ENCODE measurements at places on chromosomes 11 and 22.
A peak's percentile ranks its signal among the peaks of the same experiment; 100 is the strongest.

GRCh38 chr11:118886681-118887111 is 3.0 kb downstream of the CXCR5 start:
- no peak for DNase-seq

DNA sequence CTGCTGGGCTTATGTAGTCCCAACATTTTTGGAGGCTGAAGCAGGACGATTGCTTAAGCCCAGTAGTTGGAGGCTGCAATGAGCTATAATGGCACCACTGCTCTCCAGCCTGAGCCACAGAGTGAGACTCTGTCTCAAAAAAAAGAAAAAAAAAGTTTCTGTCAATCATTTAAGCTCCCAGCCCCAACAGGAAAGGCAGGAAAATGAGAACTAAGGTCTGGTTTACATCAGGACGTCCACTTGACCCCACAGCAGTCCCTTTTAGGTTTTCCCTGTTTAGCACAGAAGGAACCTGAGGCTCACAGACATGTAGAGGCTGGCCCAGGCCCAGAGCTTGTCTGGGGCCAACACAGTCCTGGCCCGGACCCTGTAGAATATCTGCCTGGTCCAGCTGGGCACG is 9.2 kb upstream of the TTLL1 start:
- no peak for DNase-seq

DNA sequence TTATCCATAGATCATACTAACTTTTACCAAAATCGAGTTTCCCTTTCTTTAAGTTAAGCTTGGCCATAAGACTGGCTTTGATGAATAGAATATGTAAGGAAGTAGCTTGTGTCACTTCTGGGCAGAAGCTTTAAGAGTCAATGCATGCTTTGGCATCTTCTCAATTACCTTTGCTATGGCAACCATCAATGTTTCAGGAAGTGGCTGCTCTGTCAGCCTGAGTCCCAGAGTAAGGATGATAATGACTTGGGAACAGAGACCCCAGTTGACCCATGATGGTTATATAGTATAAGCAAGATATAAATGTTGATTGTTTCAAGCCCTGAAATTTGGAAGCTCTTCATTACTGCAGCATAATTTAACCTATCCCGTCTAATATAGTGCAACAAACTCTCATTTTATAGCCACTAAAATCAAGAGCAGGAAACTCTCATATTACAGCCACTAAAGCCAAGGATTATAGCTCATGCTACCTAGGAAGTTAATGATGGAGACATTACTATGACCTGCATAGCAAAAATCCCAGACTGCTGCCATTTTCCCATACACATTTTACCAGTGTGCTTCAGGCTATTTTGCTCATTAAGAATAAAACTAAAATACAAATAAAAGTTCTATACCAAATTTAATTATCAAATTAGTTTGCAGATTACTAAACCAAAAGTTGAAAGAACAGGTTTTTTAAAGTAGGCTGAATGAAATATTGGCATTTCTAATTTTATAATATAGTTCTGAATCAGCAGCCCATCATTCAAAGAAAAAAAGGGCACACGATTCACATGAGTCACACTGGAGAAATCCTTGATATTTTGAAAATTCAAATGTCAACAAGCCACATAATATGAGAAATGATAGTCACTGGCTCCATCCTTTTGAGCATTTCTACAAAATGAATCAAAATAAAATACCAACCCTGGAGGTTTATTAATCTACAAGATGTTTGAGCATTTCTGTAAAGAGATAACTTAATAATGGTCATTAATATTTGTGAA is 23.8 kb downstream of the FSHB start:
- DNase-seq = no peak

- DNase-seq = no peak
Observed at GRCh38 chr22:29030618-29031226, 30.9 kb downstream of the C22orf31 start.

- DNase-seq = no peak
Observed at GRCh38 chr11:42055606-42056005, 596.2 kb upstream of the LRRC4C start.

GRCh38 chr11:102109896-102110760 is at the start of gene YAP1:
YAP1 (plus strand) TSS chr11:102110447; CDS start chr11:102110849, 402 bp downstream.
- peak; percentile 50 for DNase-seq

- DNase-seq = no peak
Observed at GRCh38 chr11:60314635-60315321, 12.3 kb upstream of the MS4A6E start.

DNA sequence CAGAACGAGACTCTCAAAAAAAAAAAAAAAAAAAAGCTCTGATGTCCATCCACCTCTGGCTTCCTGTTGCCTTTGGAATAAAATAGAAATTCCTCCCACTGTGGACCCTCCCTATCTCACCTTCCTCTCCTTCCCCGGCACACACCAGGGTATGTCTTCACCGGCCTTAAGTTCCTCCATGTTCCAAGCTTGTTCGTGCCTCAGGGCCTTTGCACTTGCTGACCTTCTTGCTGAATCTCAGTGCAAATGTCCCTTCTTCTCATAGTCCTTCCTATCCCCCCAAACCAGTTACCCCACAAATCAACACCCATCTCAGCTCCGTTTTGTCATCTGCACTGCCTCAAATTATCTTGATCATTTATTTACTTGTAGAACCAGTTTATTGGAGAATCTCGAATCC is 20.6 kb downstream of the IFT27 start:
- no peak for DNase-seq

DNA sequence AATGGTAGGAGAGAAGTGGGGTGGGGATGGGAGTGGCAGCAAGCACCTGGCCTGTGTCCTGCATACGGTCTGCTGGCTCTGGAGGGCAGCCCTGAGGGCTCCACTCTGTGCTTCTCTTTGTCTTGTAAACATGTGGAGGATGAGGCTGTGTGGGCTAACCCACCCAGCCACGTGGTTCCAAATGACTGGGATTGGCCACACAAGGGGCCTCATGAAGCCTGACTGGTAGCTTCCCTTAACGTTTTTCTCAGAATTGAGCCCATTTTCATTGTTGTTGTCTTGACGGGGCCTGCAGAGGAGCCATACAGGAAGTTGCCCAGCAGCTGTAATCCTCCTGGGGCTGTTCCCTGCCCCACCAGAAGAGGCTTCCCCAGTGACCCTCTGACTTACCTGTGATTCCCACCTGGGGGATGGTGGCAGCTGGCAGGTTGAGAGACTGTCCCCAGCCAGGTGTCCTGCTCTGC is 18.0 kb downstream of the DERL3 start:
- DNase-seq = no peak

DNA sequence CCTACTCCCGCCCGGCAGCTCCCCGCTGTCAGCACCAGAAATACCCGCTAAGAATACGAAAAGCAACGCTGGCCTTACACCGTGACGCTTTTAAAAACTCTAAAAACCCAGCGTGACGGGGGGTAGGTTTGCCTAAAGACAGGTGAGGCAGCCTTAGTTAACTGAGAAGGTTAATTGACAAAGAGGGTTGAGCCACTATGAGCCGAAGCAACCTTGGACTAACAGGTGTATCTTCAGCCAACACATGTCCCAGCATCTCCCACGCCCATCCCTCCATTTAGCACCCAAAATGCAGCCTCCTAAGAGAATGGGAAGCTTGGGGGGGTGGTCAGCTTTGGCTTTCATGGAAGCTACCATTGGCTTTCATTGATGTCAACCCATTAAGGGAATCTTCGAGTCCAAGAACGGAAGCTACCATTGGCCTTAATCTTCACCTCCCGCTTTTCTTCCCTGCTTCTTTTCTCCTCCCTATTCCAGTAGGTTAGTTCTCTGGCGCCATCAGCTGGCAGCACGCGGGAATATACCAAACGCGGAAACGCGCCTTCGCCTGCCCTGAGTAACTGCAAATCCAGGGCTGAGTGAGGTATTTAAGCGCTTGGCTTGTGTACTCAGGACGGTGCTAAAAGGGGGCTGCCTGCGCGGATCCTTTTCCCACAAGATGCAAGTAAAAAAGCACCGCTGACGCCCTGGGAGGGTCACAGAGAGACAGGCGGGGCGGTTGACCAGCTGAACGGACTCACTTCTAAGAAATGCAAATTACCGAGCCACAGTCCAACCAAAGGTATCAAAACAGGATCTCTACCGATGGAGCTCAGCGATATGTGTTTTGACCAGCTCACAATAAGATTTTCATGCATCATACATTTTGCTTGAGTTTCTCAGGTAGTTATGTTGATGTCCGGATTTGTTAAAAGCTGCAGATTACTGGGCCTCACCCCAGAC is 38.5 kb upstream of the GLYATL1 start:
- DNase-seq = no peak

DNA sequence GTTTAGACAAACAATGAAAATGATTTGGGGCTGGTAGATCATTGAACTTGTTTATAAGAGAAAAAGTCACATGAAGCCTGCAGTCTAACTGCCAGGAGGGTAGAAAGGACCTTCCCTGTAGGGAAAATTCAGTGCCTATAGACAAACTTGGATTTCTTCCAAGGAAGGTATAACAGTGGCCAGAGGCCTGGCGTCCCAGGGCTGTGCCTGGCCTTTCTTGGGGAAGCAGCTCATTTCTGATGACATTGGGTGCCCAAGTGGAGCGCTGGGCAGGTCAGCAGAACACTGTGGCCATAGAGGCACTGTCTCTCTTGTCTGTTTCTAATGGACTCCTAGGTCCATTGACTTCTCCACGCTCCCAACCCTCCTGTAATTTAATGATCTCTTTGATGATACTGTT is 6.6 kb upstream of the FXYD6 start:
- DNase-seq = no peak

GRCh38 chr11:19105011-19105410 is 12.0 kb upstream of the ZDHHC13 start:
- DNase-seq = no peak

- DNase-seq = no peak
Observed at GRCh38 chr11:1450949-1451710, 35.4 kb downstream of the MOB2 start.

DNA sequence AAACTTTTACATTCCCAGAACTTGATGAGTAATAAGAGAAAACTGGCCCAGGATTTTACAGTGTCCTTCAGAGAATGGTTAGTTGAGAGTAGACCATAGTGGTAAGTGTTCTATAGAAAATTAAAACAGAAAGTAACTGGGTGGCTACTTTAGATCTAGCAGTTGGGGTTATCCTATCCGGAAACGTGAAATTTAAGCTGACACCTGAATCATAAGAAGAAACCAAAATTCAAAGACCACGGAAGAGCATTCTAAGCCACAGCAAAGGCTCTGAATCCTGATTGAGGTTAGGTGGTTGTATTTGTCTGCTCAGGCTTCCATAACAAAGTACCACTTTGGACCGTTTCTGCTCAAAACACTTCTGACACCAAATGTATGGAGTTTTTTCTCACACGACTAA is 34.0 kb downstream of the TTC17 start:
- no peak for DNase-seq

GRCh38 chr11:72369743-72370142 is 64.6 kb downstream of the CLPB start:
- no peak for DNase-seq

DNA sequence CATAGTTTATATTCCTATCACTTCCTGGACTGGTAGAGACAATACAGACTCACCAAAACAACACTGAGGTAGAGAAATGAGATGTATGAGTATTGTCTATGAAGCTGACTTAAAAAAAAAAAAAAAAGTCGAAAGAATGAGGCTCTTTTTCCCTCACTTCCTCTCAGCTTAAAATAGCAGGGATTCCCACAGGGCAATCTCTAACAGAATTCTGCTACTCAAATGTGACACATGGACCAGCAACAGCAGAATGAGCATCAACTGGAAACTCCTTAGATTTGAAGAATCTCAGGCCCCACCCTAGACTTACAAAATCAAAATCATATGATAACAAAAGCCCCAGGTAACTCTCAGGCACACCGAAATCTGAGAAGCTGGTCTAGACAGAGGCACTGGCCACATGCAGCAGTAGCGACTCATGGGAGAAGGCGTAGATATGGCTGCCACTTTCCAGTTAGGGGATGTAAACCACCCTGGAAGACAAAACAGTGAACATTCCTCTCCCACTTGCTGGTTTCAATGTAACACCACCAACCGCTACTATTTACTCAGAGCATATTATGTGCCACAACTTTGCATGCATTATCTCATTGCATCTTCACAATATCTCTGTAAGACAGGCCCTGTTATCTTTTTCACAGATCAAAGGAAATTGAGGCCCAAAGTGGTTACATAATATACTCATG is 128.0 kb downstream of the RBFOX2 start:
- DNase-seq = no peak

- DNase-seq = no peak
Observed at GRCh38 chr11:10225553-10225952, 68.5 kb downstream of the SBF2 start.

GRCh38 chr11:12397931-12398334 is 20.6 kb downstream of the PARVA start:
- DNase-seq = no peak

DNA sequence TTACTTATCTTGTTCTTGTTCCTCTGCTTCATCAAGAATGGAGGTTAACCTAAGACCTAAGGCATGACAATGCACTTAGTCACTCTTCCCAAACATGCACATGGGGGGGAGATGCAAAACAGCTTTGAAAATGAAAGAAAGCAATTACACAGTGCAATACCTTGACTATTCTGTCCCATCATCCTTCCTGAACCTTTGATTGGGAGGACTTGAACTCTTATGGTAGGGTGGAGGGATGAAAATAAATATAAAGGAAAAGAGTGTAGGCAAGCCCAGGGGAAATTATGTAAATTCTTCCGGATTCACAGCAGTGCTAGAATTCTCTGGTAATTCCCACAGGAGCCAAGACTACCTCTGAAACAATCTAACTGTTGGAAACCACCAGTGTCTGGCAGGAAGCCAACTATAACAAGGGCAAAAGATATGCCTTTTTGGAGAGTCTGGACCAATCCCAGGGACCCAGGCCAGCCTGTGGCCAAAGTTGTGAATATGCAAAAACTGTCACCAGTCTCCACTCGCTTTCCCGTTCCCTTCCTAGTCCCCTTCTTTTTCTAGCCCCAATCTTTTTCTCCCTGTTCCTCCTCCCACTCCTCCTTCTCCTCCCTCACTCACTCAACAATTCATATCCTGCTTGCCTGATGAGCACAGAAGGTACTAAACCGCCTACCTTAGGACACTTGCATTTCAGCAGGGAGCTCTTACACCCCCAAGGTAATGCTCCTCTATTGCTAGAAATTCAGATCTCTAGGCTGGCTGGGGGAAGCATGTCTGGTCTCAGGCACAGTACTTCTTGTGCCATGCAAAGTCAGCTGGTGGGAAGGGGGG is 2.5 kb upstream of the RCN1 start:
- DNase-seq = no peak

DNA sequence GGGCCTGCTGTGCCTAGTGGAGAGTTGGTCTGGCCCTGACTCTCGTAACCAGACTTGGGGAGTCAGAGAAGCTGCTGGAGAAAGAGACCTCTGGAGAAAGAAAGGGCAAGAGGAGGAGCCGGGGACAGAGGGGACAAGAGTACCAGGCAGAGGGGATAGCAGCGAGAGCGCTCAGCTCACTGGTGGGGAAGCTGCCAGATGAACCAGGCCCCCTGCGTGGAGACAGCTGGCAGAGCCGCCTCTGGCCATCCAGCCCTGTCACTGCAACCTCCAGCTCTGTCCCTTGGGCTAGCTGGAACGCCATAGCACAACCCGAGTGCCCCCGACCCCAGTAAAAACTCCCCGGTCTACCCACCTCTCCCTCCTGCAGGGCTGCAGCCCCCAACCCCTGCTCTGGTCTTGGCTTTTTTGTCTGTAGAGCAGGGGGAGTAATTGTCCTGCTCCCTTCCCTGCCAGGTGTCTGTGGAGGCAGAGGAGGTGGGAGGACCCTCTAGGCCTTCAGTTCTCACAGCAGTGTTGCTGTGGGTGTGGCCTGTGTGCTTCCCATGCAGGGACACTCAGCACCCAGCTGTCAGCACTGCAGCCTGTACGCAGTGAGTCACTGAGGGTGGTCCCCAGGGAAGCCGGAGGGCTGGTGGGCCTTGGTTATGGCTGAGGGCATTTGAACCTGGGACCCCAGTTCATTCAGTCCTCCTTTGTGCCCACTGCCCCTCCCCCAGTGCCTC is 4.8 kb upstream of the SUN2 start:
- no peak for DNase-seq

- DNase-seq = no peak
Observed at GRCh38 chr11:107621081-107621480, 30.1 kb downstream of the ELMOD1 start.
